Posterior cingulate gyrus (tissue), 11 donors: ENCODE measurements at places on chromosomes 3 and 15.

GRCh38 chr3:15010664-15011063 lies 54.5 kb downstream of the MRPS25 start:
- DNase-seq: no peak

DNA sequence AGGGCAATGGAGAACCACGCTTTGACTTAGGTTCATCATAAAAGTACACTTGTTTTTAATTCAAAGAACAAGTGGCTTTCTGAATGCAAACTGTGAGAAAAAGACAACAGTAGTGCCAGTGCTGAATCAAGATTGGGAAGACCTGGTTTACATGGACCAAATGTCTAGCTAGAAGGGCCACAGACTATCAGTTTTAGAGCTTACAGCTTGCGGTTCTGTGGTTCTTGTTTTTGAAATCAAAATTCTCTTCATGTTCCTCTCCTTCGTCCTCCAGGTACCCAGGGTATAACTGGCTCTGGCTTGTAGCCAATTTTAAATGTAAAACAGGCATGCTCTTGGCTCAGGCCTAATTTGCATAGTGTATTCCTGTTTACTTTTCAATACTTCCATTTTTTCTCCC lies 124.6 kb downstream of the TGFBR2 start:
- no peak for DNase-seq

DNA sequence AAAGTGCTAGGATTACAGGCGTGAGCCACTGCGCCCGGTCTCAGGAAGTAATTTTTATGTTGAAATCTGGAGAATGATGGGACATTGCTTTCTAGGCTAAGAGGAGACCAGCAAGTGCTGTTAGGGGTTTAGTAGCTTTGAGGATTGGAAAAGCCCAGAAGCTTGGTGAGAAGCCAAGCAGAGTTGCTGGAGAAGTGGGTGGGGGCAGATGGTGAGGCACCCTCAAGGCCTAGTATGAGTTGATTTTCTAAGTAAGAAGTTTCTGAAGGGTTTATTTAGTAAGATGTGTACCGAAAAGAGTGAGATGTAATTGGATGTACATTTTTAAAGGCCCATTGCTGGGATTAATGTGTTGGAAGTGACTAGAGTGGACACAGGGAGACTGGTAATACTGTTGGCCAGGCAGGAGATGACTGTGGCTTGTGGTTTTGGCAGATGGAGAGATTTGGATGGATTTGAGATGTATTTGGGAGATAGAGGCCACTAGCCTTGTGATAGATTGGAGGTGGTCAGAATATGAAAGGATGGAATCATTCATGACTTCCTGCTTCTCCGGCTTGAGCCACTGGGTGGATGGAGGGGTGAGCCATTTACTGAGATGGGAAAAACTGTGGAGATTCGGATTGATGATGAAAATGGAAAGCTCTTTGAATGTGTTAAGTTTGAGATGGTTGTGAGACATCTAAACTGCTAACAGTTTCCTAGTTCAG lies 2.3 kb downstream of the LRRC28 start:
- no peak for DNase-seq

- DNase-seq: no peak
Observed at GRCh38 chr3:176904506-176904905, 292.8 kb downstream of the TBL1XR1 start.

DNA sequence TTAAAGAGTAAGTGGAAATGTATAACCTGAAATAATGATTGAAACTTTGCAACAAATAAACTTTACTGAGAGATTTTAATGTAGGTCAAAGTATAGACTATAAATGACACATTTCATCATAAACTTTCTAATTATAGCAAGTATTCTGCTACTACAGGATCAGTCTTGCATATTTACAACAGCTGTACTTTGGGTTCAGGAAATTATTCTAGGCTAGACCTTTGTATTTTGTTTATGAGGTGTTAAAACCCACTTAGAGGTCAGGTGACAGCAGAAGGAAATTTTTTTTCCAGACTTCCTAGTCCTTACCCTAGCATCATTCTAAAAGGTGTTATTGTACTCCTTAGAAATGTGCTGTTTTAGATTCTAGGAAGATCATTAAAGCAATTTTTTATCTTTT lies 2.3 kb downstream of the RNF7 start:
- no peak for DNase-seq

DNA sequence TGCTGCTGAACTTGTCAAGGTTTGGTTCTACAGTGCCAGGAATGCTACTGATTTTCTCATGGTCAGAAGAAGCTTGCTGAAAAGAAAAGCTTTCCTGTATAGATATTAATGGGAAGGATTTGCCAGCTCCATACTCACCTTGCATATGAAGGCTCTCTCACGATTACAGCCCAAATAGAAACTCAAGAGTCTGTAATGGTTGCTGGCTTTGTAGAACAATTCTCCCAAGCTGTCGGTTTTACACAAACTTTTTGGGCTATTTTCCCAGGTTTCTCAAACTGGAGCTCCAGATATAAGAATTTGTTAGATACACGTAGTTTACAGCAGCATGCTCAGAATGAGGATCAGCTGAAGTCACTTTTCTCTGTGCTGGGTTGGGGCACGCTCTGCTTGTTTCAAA lies 30.1 kb upstream of the LRRC3B start:
- DNase-seq: no peak

- DNase-seq: no peak
Observed at GRCh38 chr3:72337480-72337855, 510.8 kb downstream of the SHQ1 start.

- no peak for DNase-seq
Observed at GRCh38 chr15:96338074-96338765, 7.7 kb downstream of the NR2F2 start.

DNA sequence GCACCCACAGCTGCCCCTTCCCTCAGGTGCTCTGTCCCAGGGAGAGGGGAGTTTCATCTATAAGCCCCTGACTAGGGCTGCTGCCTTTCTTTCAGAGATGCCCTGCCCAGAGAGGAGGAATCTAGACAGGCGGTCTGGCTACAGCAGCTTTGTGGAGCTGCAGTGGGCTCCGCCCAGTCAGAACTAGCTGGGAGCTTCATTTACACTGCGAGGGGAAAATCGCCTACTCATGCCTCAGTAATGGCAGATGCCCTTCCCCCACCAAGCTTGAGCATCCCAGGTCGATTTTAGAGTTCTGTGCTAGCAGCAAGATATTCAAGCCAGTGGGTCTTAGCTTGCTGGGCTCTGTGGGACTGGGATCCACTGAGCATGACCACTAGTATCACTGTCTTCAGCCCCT lies 181.2 kb upstream of the RARB start:
- DNase-seq: no peak

- DNase-seq: no peak
Observed at GRCh38 chr3:169754711-169755110, 10.1 kb downstream of the TERC start.

DNA sequence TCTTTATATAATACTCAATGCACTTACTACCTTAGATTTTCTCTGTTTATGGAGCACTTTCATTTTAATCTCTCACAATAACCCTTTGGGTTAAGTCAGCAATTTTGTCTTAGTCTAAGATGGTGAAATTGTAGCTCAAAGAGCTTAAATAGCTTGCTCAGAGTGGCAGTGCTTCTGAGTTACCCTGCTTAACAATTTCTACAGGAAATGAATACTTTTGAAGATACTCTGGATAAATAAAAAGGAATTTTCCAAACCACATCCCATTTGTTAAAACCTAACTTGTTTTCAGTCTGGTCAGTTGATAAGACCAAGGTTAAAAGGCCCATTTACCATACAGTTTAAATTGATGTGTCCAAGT lies 37.2 kb downstream of the HMG20A start:
- no peak for DNase-seq

DNA sequence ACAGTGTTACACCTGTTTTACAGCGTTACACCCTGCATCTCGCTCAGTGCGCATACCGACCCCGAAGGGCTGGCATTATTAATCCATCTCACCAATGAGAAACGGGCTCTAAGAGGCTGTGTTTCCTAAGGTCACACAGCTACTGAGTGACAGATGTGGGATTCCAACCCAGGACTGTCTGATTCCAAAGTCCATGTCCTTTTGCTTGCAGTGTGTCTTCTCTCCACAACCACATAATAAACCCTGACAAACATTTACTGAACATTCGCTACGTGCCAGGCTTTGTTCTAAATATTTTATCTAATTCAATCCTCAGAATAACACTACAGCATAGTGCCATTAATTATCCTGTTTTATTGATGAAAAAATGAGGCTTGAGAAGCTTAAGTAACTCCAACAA lies 79.1 kb downstream of the RAB11A start:
- DNase-seq: no peak

GRCh38 chr15:57367556-57367955 lies 8.7 kb upstream of the CGNL1 start:
- DNase-seq: no peak

GRCh38 chr3:126827121-126827520 lies 123.1 kb downstream of the CHCHD6 start:
- DNase-seq: no peak

DNA sequence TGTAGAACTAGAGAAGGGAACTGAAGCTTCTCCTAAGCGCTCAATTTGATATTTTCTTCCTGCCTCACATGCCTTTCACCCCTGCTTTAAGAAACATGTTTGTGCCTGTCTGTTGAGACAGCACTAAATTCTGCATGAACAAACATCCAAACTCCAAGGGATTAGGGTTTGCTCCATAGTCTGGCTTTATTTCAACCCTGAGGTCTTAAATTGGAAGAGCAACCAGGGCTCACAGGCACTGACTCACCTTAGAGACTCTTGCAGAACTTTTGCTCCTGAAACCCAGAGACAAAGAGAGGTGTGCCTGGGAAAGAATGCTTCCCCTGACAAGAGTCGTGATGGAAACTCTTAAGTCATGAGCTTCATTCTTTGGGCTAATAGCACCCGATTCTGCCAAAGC lies 393.9 kb upstream of the MCTP2 start:
- no peak for DNase-seq

- no peak for DNase-seq
Observed at GRCh38 chr15:50953302-50953701, 44.8 kb downstream of the AP4E1 start.

DNA sequence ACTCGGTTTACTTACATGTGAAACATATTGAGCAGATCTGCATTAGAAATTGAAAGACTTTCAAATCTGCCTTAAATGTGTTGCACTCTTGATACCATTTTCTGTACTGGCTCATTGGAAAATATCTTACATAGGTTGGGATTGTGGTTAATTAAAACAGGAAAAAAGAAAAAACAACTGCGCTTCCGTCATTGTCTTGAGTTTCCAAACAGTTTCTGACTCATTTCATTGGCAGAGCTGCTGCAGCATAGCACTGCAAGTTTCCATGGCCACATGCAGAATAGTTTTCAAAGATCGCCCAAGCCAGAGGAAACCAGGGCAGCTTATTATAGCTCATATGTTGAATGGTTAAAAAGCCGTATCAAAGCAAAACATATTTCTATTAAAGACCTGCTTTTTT lies 446.6 kb upstream of the BCHE start:
- no peak for DNase-seq

DNA sequence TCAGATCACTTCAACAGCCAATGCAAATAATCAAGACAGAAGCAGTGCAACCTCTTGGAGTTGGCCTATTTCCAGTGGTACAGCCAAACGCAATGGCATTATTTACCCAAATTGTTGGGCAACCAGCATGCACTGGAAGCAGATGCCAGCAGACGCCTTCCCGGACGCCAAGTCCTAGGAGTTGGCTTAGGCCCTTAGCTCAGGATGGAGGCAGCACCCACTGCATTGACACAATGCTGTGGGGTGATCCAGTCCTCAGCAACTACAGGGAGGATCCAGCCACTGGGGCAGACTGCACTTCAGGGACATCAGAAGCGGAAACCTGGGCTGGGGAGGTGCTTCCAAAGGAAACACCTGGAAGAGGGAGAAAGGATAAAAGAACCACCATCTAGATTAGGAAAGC lies 290.4 kb downstream of the FAM43A start:
- no peak for DNase-seq

- DNase-seq: no peak
Observed at GRCh38 chr15:34012461-34013028, 26.5 kb downstream of the AVEN start.

- no peak for DNase-seq
Observed at GRCh38 chr3:57840473-57840872, 84.4 kb downstream of the SLMAP start.
